ENCODE measurements at places on chromosomes 12 and 14.
A peak's percentile ranks its signal among the peaks of the same experiment; 100 is the strongest.

GRCh38 chr12:30725739-30726138 is 29.0 kb downstream of the CAPRIN2 start:
- no peak for DNase-seq

DNA sequence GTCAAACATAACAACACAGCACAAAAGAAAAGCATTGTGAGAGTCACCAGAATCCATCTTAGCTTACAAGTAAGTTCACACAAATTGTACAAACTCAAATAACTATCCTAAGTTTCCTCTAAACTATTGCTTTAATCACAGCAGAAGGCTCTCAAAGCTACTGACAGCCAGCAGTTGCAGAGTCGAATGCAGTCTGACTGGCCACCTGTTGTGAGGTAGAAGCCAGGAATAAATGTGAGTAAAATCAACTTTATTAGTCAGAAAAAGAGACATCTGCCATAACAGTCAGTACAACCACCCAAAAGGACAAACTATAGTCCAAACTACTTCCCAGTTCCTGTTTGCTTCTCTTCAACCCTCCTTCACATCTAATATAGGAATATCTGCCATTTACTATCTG is 231.7 kb upstream of the USP15 start:
- no peak for DNase-seq

DNA sequence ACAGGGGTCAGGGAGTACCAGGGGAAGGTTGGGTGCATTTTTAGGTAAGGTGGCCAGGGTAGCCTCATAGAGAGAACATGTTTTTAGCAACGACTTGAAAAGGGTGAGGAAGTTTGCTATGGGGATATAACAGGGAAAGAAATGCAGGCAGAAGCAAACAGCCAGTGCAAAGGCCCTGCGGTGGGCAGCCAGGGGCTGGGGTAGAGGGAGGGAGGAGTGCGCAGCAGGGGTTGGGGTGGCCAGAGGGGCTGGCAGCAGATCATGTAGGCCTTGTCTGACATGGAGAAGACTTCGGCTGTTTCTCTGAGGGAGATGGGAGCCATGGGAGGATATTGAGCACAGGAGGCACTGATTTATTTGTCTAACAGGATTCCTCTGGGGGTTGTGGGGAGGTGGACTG is 242.5 kb downstream of the RBM19 start:
- no peak for DNase-seq

DNA sequence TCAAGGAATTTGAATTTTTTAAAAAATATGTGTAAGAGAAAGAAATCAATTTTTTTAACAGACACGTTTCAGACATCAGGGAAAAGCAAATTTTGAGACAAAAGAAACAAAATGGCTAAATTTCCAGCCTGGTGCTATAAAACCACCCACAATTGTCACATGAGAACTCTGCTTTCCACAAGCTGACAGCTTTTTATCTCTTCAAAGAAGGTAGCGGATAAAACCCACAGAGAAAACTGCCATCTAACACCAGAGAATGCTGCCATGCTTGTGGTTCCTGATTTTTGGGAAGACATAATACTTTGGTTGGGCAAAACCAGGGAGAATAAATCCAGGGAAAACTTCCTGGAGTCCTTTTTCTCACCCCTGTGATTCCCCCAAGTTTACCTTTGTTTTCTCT is 10.3 kb upstream of the ITPR2 start:
- no peak for DNase-seq

DNA sequence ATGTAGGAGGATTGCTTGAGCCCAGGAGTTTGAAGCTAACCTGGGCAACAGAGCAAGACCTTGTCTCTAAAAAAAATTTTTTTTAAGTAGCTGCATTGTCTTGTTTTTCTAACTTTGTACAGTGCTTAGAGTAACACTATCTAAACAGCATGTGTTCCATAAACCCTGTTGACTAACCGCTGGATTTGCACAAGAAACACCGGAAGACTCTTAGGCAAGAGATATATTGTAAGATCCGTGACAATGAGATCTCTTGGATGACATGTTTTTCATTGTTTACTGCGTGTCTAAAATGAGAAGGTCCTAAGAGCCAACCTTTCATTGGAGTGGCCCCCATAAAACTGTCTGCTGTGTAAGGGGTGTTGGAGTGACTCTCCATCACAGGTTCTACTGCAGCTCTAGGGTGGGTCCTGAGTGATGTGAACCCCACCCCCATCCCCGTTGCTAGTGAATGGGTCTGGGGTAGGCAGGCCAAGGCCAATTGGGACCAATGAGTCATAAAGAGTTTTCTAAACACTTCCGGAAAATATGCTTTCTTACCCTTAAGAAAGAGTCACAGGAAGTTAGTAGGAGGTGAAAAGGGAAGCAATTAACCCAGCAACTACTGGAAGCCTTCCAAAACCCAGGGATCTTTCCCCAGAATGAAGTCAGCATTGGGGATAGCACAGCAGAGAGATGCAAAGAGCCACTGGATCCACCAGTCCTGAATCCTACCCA is 24.3 kb upstream of the PCNX1 start:
- no peak for DNase-seq

DNA sequence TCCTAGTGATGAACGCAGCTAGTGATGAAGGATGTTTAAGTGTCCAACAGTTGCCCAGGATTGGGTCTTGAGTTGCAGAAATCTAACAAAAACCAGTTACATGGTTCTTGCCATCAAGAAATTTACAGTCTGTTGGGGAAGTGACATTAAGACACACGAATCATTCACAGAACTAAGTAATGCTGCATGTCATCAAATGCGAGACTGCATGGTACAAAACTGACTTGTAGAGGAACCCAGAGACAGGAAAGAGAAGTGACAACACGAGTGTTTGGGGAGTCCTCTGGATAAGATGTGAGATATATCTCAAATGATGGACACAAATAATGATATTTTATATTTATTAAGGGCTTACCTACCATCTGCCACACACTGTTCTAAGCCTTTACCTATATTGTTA is 6.1 kb upstream of the SYNE3 start:
- DNase-seq: no peak

DNA sequence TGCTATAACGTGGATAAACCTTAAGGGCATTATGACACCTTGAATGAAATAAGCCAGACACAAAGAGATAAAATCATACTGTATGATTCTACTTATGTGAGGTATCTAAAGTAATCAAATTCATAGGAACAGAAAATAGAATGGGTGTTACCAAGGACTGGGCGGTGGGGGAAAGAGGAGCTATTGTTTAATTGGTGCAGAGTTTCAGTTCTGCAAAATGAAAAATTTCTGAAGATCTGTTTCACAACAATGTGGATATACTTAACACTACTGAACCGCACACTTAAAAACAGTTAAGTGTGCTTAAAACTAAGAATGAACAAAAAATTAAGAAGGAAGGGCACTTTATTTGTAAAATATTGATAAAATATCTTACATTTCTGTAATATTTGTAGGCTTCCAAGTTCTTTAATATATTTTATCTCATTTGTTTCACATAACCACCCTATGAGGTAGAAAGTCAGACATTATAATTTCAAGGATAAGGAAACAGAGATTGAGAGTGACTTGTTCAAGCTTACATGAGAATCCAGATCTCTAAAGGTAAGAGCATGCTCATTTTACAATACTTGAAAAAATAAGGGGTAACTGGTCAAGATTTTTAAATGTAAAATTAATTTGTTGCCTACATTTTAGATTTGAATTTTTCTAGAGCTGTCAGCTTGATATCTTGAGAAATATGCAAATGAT is 14.9 kb downstream of the LTA4H start:
- no peak for DNase-seq

DNA sequence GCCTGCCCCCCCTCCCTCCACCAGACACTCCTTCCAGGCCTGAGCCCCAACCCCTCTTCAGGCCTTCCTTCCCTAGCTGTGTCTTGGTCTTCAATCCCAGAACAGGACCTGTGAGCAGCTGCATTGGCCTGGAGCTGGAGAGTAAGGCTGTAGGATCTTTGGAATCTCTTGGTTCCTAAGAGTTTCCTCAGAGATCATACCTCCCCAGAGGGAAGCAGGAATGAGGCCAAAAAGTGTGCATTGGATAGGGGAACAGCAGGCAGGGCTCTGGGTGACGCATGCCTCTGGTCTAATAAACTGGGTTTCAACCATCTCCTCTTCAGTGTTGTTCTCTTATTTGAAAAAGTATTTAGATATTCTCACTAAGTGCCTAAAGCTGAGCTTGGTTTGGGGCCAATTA is 1.8 kb upstream of the SMARCD1 start:
- no peak for DNase-seq

GRCh38 chr12:104133321-104133720 is 4.7 kb downstream of the NFYB start:
- DNase-seq: no peak

- DNase-seq: peak; percentile 55
Observed at GRCh38 chr14:74941676-74942097, 13.7 kb downstream of the PGF start.

- DNase-seq: no peak
Observed at GRCh38 chr12:10194160-10194670, 15.4 kb downstream of the TMEM52B start.

- no peak for DNase-seq
Observed at GRCh38 chr12:38158428-38159091, 158.0 kb upstream of the ALG10B start.

- DNase-seq: no peak
Observed at GRCh38 chr14:101116486-101117130, 213.1 kb upstream of the RTL1 start.

- no peak for DNase-seq
Observed at GRCh38 chr12:25840678-25841465, 117.6 kb upstream of the RASSF8 start.

GRCh38 chr12:95002754-95003153 is 743 bp downstream of the NDUFA12 start:
- DNase-seq: no peak
